ENCODE measurements at places on chromosomes 5 and 9.

GRCh38 chr5:110439296-110439695, 287.2 kb downstream of the TMEM232 start:
- no peak for DNase-seq
- no peaks in the 10 kb centered on the region for H3K4me1 ChIP-seq
- H3K36me3 ChIP-seq = no peaks in the 10 kb centered on the region
- no peak overlapping the region for H3K4me3 ChIP-seq
- no peak overlapping the region for H3K27ac ChIP-seq

DNA sequence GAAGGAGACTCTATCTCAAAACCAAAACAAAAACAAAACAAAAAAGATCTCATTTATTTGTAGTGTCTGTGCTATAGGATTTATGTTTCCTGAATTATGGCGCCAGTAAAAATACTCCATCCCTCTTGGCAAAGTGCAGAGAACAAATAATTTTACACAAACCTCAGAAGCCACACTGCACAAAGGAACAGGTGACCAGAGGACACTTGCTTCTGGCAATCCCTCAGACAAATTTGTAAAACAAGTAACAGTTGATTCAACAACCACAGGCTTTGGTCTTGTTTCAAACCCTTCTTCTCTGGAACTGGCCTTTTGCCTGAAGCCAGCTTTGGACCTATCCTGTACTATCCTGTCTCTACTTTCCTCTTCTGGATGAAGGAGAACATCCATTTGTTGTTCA, 502.1 kb downstream of the DMAC1 start:
- no peaks in the 10 kb centered on the region for H3K4me1 ChIP-seq
- no peak overlapping the region for H3K27ac ChIP-seq
- no peak for DNase-seq
- no peaks in the 10 kb centered on the region for H3K27me3 ChIP-seq
- H3K4me3 ChIP-seq = no peak overlapping the region
- H3K36me3 ChIP-seq = no peaks in the 10 kb centered on the region

DNA sequence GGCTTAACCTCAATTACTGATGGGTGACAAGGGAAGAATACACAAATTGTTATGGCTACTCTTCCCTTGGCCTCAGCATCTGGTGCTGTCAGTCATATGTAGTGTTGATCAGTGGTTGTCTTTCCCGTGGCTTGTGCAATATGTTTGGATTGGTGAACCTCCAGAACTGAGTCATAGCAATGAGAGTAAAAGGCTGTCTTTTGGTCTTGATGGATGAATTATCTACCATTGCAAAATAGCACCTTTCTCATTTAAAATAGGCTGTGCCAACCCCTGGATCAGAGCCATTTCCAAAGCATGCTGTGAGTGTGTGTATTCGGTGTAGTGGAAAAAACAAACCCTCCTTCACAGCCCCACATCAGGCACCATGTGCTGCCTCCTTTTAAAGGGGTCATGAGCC, 14.6 kb upstream of the F2R start:
- no peaks in the 10 kb centered on the region for H3K4me1 ChIP-seq
- no peak for DNase-seq
- H3K36me3 ChIP-seq = no peaks in the 10 kb centered on the region
- H3K27ac ChIP-seq = no peak overlapping the region
- H3K27me3 ChIP-seq = no peaks in the 10 kb centered on the region
- H3K4me3 ChIP-seq = no peak overlapping the region

DNA sequence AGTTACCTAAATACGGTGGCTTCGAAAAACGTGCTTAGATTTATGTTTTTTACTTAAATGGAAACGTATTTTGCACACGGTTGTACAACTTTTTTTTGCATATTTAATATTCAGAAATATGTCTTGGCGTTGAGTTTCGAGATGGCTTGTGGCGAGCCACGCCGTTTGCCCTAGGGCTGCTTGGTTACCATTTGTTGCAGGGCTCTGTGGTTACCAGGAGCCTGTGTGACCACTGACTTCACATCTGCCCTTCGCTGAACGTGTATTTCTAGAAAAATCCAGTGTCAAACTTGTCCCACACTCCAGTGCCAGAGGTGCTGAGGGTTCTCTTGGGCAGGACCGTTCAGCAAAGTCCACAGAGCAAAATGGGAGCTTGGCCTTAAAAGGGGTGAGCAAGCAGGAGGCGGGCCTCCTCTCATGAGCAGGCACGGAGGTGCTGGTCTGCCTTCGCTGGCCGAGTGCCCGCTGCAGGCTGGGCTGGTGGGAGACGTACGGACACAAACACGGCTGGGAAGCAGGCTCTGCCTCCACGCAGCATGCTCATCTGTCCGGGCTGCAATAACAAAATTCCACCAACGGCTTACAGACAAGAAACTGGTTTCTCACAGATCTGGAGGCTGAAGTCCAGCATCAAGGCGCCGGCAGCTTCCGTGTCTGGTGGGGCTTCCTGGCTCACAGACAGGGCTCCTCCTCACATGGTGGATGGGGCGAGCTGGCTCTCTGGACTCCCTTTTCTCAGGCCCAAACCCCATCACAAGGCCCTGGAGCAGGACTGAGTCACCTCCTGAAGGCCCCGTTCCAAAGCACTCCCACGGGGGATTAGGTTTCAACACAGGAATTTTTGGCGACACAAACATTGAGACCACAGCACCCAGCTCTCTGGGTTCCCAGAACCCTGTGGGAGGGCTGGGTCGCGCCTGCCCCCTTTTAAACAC, 5.4 kb downstream of the MRPL36 start:
- no peaks in the 10 kb centered on the region for H3K27me3 ChIP-seq
- no peak overlapping the region for H3K4me3 ChIP-seq
- H3K27ac ChIP-seq = no peak overlapping the region
- peaks cover 16% of the 10 kb centered on the region for H3K36me3 ChIP-seq
- H3K4me1 ChIP-seq = peaks cover 12% of the 10 kb centered on the region

DNA sequence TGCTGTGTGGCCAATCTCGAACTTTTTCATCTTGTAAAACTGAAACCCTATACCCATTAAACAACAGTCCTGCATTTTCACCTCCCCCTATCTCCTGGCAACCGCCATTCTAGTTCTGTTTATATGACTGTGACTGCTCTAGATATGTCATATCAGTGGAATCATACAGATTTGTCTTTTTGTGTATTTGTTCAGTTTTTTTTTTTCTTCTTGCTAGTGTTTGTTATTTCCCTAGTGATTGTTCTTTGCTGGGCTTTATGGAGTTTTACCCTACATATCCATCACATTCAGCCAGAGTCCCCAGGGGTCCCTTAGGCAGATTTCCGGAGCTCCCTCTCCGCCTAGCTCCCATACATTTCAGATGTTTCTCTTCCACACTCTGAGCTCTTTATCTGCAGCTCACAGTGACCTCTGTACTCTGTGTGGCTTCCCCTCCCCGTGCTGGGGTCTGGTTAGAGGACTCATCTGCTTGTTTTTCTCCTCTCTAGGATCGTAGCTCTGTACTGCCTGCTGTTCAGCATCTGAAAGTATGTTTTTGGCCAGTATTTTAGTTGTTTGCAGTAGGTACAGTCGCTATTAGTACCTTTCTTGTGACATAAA, 25.1 kb upstream of the CARTPT start:
- peaks cover 19% of the 10 kb centered on the region for H3K4me1 ChIP-seq
- H3K27ac ChIP-seq = no peak overlapping the region
- DNase-seq = no peak

GRCh38 chr5:143030349-143030748, 260.2 kb downstream of the ARHGAP26 start:
- no peak overlapping the region for H3K4me3 ChIP-seq
- DNase-seq = no peak
- H3K27me3 ChIP-seq = no peaks in the 10 kb centered on the region
- no peaks in the 10 kb centered on the region for H3K36me3 ChIP-seq
- no peak overlapping the region for H3K27ac ChIP-seq

Data from neuronal stem cell (in vitro differentiated cells).